A549 treated with AZD2906 at 1 μM for 4 hours (cell line): ENCODE measurements at places on chromosomes 6 and 20. TPM values are rescaled to one million over a fixed set of nuclear protein-coding genes. Genes with fewer than 3 reads are reported as not detected.

The MUC22 gene
- 0.01 to 0.03 TPM (median 0.02 TPM) in 5 replicates for total RNA-seq

The FOXF2 gene
- 14.7 to 21.0 TPM (median 19.6 TPM) in 5 replicates for total RNA-seq

The PRKN gene
- 0.02 to 0.24 TPM (median 0.02 TPM) in 3 of 5 replicates, not detected in the others for total RNA-seq

The ADGRF1 gene
- total RNA-seq, result not detected in 5 replicates

The PAQR8 gene
- total RNA-seq, result 1.1 to 1.4 TPM (median 1.3 TPM) in 5 replicates

The CDH26 gene
- total RNA-seq, result 0.05 to 0.20 TPM (median 0.12 TPM) in 4 of 5 replicates, not detected in the other

The SFT2D1 gene
- total RNA-seq, result 37.0 to 40.9 TPM (median 38.9 TPM) in 5 replicates

The KCNK16 gene
- total RNA-seq, result not detected in 5 replicates

The SLC22A2 gene
- total RNA-seq, result not detected in 5 replicates

The EFCAB8 gene
- total RNA-seq, result 0.01 TPM in 1 of 5 replicates, not detected in the others

The MMP24 gene
- total RNA-seq, result 26.7 to 31.9 TPM (median 30.4 TPM) in 5 replicates

The TGM3 gene
- total RNA-seq, result 0.05 to 0.07 TPM (median 0.07 TPM) in 3 of 5 replicates, not detected in the others

The PRDM13 gene
- 0.77 to 1.3 TPM (median 0.96 TPM) in 5 replicates for total RNA-seq

The ANKRD60 gene
- total RNA-seq, result not detected in 5 replicates
